ENCODE measurements at places on chromosomes 7 and 10. TPM values are rescaled to one million over a fixed set of nuclear protein-coding genes. Genes with fewer than 3 reads are reported as not detected.

The ACBD7 gene
- total RNA-seq: 0.72 TPM

The RBP4 gene
- total RNA-seq: 2.1 TPM

DNA sequence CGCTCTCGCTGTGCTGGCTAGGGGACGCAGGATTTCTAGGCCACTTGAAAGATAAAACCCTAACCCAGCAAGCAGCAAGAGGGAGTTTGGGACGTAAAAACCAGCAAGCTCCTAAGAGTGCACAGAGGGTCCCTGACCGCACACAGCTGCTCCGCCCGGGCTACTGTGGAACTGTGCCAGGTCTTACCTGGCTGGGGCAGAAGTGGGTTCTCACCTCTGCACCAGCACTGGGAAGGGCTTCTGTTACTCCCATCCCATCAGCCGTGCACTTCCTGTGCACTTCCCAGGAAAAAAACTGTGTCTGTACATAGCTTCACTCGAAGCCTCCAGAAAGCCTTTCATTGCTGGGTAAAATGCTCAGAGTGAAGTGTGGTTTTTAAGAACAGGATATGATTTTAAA, 45.9 kb upstream of the PTF1A start:
- no peaks in the 10 kb centered on the region for H3K27me3 ChIP-seq
- no peaks in the 10 kb centered on the region for H3K36me3 ChIP-seq
- no peak for DNase-seq

GRCh38 chr7:112481833-112482670, 1.3 kb downstream of the LSMEM1 start:
- H3K27ac ChIP-seq: peak overlapping the region; percentile 80
- peaks cover 38% of the 10 kb centered on the region for H3K4me1 ChIP-seq
- H3K36me3 ChIP-seq: no peaks in the 10 kb centered on the region
- DNase-seq: peak; percentile 79
- no peak overlapping the region for H3K4me3 ChIP-seq
- H3K27me3 ChIP-seq: no peaks in the 10 kb centered on the region

GRCh38 chr7:76507723-76508406, 2.5 kb upstream of the UPK3B start:
- DNase-seq: no peak
- no peak overlapping the region for H3K4me3 ChIP-seq
- no peaks in the 10 kb centered on the region for H3K27me3 ChIP-seq
- no peak overlapping the region for H3K27ac ChIP-seq
- no peaks in the 10 kb centered on the region for H3K4me1 ChIP-seq

- no peaks in the 10 kb centered on the region for H3K36me3 ChIP-seq
- H3K4me3 ChIP-seq: no peak overlapping the region
- no peaks in the 10 kb centered on the region for H3K4me1 ChIP-seq
- peaks cover 4% of the 10 kb centered on the region for H3K27me3 ChIP-seq
- H3K27ac ChIP-seq: no peak overlapping the region
These were observed 43.1 kb upstream of the CASD1 start for GRCh38 chr7:94466516-94466915.

GRCh38 chr10:124058346-124059003, 34.9 kb downstream of the CHST15 start:
- no peaks in the 10 kb centered on the region for H3K27me3 ChIP-seq
- no peak overlapping the region for H3K27ac ChIP-seq
- no peak overlapping the region for H3K4me3 ChIP-seq
- H3K4me1 ChIP-seq: peaks cover 3% of the 10 kb centered on the region
- no peaks in the 10 kb centered on the region for H3K36me3 ChIP-seq
- no peak for DNase-seq

- no peak overlapping the region for H3K27ac ChIP-seq
- H3K36me3 ChIP-seq: no peaks in the 10 kb centered on the region
These were observed 181.4 kb downstream of the JCAD start for GRCh38 chr10:29877793-29878491.

- H3K27ac ChIP-seq: no peak overlapping the region
- no peaks in the 10 kb centered on the region for H3K27me3 ChIP-seq
- H3K36me3 ChIP-seq: no peaks in the 10 kb centered on the region
- no peaks in the 10 kb centered on the region for H3K4me1 ChIP-seq
- no peak for DNase-seq
- no peak overlapping the region for H3K4me3 ChIP-seq
These were observed 251.0 kb downstream of the NSUN6 start for GRCh38 chr10:18400201-18400905.

DNA sequence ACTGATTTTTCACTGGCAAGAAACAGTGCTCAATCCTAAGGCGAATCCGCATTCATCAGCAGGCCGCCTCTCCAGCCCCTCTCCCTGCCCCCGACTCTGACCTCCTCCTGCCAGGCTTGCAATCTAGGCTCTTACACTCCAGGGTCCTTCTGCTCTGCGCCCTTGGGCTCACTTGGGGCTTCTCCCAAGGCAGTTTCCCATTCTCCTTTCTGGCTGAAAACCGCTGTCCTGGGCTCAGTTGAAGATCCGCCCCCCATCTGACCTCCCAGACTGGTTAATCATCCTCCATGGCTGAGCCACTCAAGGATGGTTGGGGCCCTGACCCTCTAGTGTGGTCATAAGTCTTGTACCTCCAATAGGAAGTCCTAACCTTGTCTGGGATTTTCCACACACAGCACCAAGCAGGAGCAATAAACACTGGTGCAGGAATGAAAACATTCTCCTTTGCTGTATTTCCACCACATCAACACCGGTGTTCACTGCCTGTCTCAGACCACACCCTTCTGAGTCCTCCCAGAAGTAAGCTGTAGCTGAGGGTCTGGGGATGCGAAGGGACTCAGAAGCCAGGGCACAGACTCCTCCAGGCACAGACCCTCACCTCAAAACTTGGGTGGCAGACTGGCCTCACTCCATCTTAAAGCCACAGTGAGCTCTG, 42.4 kb downstream of the TNS3 start:
- H3K36me3 ChIP-seq: peaks cover under 1% of the 10 kb centered on the region
- DNase-seq: peak; percentile 86
- peaks cover 43% of the 10 kb centered on the region for H3K4me1 ChIP-seq
- H3K27ac ChIP-seq: peak overlapping the region; percentile 27

- DNase-seq: peak; percentile 47
- no peak overlapping the region for H3K27ac ChIP-seq
- H3K36me3 ChIP-seq: no peaks in the 10 kb centered on the region
- H3K27me3 ChIP-seq: no peaks in the 10 kb centered on the region
These were observed 178.8 kb downstream of the ELFN1 start for GRCh38 chr7:1848911-1849311.

All from osteoblast (primary cell).